Effector memory CD8-positive, alpha-beta T cell (primary cell): ENCODE measurements at places on chromosomes 11 and 22.

GRCh38 chr11:69650081-69650831 lies 9.3 kb downstream of the CCND1 start:
- DNase-seq: no peak

DNA sequence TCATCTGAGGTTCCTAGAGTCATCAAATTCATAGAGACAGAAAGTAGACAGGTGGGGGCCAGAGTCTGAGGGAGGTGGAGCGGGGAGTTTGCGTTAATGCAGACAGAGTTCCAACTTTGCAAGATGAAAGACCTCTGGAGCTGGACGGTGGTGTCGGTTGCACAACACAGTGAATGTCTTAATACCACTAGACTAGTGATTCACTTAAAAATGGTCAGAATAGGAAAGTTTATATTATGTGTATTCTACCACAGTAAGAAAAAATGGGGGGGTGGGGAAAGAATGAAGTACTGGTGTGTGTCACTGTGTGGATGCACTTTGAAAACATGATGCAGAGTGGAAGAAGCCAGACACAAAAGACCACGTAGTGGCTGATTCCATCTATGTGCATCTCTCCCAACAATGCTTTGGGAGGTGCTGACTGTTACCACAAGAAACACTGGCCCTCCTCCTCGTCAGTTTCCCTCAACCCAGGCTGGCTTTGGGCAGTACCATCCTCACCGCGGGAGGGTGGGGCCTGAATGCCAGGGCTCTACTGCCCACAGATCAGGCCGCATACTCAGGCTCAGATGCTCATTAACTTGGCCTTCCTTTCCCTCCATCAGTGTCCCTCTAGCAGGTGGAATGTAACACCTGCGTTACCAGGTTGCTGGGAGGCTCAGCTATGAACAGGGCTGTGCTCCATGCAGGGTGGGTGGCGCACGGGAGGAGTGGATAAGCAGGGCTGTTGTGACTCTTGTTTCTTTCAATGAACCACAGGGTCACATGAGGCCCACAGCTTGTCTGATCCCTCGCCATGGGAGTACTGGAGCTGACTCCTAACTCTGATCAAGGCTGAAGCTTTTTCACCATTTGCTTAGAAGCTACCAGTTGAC lies 297.0 kb downstream of the CTTN start:
- DNase-seq: no peak

GRCh38 chr11:63212742-63213141 lies 30.7 kb downstream of the SLC22A25 start:
- DNase-seq: peak; percentile 5

DNA sequence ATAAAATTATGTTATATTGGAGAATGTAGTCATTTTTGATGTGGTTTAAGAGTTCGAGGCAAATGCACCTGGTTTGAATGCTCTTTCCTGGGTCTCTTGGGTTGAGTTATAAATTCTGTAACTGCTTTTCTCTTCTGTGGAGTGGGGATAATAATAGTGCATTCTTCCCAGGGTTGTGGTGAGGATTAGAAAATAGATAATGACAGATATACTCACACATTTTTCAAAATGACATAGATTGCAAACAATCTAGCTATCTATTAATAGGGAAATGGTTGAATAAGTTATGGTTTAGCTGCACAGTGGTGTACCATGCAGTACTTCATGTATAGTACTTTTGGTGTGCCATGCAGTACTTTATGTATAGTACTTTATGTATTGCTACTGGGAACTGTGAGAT lies 67.4 kb downstream of the SWAP70 start:
- DNase-seq: no peak

- no peak for DNase-seq
These were observed 36.2 kb downstream of the PPM1F start for GRCh38 chr22:21916309-21916918.

DNA sequence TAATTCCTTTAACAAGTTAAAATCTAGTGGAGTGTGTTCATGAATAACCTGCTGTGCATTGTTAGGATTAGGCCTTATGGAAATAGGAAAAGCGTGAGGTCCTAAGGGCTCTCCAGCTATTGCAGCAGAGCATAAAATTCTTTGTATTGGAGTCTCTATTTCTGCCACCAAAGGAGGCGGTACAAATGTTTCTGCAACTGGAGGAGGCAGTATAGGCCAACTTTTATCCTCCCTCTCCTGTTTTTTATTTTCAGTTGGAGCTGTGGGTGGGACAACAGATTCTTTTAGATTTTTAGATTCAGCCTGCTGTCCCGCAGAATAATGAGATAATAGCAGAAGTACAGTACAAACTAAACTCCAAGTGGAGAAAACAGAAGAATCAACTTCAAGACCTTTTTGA lies 26.2 kb downstream of the OR10A6 start:
- DNase-seq: no peak

DNA sequence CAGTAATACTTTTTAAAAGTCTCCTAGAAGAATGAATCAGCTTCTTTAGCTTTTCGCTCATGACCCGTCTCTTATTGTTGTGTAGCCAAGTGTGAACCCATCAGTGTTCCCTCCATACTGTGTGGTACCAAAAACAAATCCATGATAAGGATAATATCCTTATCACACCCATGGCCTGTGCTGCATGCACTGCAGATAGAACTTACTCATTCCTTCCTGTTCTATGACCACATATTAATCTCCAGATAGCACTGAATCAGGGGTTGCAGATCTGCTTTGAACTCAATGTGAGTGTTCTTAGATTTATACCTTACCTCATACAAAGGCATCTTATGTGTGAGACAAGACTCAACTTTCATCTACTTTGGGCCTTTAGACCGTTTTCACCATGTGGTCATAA lies 373.4 kb downstream of the JRKL start:
- no peak for DNase-seq

- DNase-seq: no peak
These were observed 15.7 kb upstream of the MYO18B start for GRCh38 chr22:25726241-25726640.

DNA sequence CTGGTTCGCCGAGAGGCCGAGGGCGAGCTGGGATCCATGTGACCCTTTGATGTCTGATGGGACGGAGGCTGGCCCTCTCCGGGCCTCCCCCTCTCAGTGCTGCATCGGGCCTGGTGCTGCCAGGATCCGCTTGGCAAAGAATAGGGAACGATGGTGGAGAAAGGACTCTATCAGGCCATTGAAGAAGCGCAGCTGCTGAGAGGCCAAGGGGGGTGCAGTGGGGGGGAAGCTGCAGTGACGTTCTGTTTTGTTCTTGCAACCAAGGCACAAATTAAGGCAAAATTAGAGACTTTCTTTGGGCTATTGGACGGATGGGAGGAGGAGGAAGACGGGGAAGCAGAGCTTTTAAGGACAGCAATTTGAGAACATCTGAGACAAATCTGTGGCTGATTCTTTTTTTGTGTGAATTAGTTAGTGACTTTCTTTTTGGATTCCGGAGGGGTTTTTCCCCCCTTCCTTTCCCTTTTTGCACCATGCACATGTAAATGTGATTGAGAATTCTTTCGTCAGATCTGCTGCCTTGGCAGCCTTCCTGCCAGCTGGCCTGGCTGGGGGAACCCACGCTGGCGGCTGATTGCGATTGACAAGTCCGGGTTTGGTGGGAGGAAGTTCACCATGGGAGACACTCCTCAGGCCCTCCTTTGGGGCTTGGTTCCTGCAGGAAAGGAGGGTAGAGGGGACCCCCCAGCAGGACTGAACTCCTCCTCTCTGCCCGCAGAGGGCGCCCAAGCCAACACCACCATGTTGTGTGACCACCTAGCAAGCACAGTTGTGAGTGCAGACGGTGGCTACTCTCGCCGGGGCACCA lies 214.6 kb downstream of the NTM start:
- DNase-seq: no peak

DNA sequence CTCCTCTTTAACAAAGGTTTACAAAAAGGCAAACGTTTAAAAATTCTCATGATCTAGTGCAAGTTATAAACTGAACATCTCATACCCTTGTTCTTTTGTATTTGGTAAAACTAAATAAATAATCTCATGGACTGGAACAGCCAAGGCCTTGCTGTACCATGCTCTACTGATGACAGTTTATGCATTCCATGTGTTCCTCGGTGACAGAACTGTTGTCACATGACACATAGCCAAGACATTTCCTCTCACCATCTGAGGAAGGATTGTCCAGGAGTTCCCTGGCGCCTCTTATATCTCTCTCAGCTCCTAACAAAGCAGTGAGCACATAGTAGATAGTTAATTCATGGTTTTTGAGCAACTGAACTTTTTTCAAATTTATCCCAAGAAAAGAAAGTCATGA lies 12.6 kb downstream of the CCDC83 start:
- no peak for DNase-seq

- DNase-seq: no peak
These were observed 13.7 kb upstream of the DEPDC7 start for GRCh38 chr11:33001751-33002542.

GRCh38 chr22:48475661-48476345 lies 1351.9 kb downstream of the BRD1 start:
- no peak for DNase-seq

DNA sequence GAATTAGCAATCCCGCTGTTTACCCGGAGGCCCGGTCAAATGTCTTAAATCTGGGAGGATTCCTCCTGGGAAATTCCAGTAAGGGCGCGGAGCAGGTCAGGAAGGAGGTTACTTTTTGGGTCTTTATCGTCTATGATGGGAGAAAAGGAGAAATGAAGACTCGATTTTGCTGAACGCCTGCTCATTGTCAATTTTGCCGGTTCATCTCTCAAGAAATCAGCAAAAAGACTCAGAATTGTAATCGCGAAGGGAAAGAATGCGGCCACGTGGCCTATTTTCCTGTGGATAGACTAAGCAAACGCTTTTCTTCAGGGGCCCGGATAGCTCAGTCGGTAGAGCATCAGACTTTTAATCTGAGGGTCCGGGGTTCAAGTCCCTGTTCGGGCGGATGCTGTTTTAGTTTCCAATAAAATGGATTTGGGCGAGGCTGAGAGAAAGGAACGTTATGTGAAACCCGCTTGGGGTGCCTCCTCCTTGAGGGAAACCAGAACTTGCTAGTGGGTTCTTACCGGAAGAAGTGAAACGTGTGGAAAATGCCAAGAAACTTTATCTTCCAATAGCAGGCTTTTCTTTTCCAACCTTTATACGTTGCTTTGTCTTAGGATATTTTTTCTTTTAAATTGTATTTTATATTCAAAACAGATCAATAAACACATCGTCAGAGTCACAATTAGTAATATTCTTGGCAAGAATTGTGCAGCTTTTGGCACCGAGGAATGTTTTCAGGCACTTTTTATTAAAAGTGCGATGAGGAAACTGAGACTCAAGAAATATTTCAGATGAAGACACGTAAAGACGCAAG lies 45.0 kb downstream of the OR4D9 start:
- DNase-seq: peak; percentile 52

DNA sequence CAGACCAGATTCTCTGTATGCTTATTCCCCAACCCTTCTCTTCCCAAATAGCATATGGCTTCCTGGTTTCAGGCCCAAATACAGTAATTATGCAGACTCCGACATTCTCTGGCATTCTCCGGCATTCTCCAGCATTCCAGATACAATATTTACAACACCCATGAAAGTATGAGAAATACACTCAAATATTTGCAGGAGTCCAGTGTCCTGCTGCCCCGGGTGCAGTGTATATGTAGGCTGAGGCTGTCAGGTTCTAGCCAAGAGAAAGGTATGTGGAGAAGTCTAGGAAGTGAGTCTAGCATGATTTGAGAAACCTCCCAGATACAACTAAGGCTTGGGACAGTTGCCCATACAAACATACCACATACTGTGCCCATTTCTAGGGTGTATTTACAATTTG lies 160.7 kb downstream of the SOX6 start:
- no peak for DNase-seq

- DNase-seq: no peak
These were observed 41.8 kb downstream of the TXN2 start for GRCh38 chr22:36439481-36440271.

DNA sequence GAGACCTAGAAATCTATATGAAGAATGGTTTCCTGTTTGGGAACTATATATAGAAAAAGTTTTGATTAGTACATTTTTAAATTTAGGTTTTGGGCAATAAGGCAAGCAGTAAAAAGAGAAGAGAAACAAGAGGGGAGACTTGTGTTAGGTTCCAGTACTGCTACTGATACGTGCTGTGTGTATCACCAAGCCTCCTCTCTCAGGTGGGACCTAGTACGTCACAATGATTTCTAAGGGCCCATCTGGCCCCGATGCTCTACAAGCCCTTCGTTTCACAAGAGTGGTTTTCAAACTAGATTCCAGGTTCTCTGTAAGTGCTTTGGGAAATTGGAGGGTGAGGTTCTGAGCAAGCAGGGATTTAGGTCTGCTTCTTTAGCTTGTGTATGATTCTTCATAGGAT lies 39.2 kb downstream of the USP35 start:
- no peak for DNase-seq

DNA sequence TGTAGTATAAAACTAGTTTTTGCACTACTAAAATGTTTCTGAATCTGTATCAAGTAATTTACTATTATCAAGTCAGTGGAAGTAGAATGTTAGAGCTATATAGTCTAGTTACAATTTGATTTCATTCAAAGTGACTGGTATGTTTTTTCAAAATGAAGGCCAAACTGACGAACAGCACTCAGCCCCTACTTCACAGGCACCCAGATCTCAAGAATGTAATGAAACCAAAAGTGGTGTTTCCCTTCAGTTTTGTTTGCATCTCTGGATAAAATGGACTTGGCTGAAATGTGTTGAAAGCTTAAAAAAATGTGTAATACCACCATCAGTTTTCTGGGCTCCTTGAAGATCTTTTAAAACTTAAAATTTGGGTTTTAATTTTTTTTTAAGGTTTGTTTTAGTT lies 46.4 kb downstream of the QSER1 start:
- no peak for DNase-seq

DNA sequence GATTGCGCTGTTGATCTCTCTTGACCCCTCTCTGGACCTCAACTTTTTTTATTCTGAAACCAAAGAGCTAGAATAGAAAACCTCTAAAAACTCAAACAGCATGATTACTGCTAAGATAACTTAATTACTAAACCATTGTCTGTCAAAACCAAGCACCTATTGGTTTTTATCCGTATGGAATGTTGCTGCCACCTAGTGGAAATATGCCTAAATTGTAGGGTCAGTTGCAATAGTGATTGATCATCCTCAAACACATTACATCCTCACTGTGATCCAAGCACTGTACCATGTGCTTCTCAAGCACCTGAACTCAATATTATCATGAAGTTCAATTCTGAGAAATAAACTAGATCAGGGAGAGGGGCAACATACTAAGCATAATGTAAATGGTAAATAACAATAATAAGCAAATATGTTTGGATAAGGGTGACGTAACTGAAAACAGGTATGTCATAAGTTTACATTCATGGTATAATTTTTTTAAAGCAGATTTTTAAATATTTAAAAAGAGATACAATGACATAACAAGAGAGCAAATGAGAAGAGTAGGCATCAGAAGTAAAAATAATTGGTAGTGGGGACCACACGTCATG lies 3.8 kb upstream of the OR5A2 start:
- peak; percentile 34 for DNase-seq

DNA sequence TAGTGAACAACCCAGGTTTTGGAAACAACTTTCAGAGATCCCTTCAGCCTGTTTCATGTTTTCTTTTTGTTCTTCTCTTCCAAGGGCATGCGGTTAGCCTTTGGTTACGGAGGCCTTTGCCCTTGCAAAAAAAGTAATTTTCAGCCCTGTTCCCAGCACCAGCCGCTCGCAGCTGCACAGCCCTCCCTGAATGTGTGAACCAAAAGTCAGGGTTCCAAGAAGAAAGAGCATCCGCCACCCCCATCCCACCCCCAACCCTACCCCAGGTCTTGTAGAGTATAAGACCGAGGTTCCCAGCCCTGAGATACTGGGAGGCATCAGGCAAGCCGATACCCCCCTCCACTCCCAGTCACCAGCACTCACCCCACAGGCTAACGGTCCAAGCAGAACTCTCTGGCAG lies 56.4 kb downstream of the IGLL1 start:
- DNase-seq: no peak

- DNase-seq: no peak
These were observed 63.7 kb downstream of the CYTH4 start for GRCh38 chr22:37345863-37346504.
